Upper lobe of left lung (tissue), 6 donors: ENCODE measurements at places on chromosomes 16 and 17. TPM values are rescaled to one million over a fixed set of nuclear protein-coding genes. Genes with fewer than 3 reads are reported as not detected.

Gene KCNJ18
- total RNA-seq = not detected

DNA sequence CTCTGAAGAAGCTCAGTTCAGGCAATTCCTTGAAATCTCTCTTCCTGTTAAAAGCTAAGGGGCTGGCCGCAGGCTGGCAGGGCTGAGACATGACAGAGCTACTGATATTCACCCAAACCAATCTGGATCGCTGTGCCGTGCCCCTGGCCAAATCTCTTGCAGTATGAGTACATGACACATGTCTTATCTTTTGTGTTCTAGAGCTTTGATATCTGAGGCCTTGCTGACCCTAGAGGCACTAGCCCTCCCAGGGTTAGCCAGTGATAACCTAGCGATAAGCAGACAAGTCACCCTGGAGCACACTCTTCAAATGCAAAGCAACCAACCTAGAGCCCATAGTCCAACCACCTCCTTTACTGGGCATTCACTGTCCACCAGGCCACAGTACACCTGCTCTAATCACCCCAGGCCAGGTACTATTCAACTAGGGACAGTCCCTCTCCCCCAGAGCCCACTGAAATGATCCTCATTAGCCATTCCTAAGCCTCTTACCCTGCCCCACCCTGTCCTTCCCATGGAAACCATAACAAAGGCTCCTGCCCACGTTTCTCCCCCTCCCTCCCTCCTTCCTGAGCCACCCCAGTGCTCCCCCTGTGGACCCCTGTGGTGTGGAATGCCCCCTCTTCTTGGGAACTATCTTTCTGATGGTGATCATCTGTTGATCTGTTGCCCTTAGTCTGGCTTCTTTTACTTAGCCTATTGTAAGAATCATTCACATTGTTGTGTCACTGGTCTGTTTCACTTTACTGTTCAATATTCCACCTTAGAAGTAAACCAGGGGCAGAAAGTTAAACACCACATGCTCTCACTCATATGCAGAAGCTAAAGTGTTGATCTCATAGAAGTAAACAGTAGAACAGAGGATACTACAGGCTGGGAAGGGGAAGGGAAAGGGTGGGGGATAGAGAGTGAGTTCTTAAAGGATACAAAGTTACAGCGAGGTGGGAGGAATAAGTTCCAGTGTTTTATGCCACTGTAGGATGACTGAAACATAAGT, 52.5 kb downstream of the TEKT5 start:
- peak overlapping the region; percentile 54 for H3K27ac ChIP-seq
- peaks cover 6% of the 10 kb centered on the region for H3K4me1 ChIP-seq
- DNase-seq = no peak
- no peak overlapping the region for H3K4me3 ChIP-seq

- peak overlapping the region; percentile 88 for H3K4me3 ChIP-seq
- H3K36me3 ChIP-seq = no peaks in the 10 kb centered on the region
- H3K27me3 ChIP-seq = no peaks in the 10 kb centered on the region
- H3K27ac ChIP-seq = peak overlapping the region; percentile 88
- peaks cover 45% of the 10 kb centered on the region for H3K4me1 ChIP-seq
Observed at GRCh38 chr17:63446753-63447470, 806 bp upstream of the CYB561 start.

GRCh38 chr17:79824234-79824633, 15.0 kb downstream of the CBX4 start:
- no peak overlapping the region for H3K4me3 ChIP-seq
- H3K27ac ChIP-seq = no peak overlapping the region
- DNase-seq = no peak
- H3K36me3 ChIP-seq = no peaks in the 10 kb centered on the region
- H3K27me3 ChIP-seq = no peaks in the 10 kb centered on the region

GRCh38 chr16:704552-705380, 835 bp downstream of the FBXL16 start:
- peaks cover 10% of the 10 kb centered on the region for H3K4me1 ChIP-seq
- H3K36me3 ChIP-seq = no peaks in the 10 kb centered on the region
- no peak overlapping the region for H3K27ac ChIP-seq
- no peak overlapping the region for H3K4me3 ChIP-seq
- peaks cover 6% of the 10 kb centered on the region for H3K27me3 ChIP-seq

DNA sequence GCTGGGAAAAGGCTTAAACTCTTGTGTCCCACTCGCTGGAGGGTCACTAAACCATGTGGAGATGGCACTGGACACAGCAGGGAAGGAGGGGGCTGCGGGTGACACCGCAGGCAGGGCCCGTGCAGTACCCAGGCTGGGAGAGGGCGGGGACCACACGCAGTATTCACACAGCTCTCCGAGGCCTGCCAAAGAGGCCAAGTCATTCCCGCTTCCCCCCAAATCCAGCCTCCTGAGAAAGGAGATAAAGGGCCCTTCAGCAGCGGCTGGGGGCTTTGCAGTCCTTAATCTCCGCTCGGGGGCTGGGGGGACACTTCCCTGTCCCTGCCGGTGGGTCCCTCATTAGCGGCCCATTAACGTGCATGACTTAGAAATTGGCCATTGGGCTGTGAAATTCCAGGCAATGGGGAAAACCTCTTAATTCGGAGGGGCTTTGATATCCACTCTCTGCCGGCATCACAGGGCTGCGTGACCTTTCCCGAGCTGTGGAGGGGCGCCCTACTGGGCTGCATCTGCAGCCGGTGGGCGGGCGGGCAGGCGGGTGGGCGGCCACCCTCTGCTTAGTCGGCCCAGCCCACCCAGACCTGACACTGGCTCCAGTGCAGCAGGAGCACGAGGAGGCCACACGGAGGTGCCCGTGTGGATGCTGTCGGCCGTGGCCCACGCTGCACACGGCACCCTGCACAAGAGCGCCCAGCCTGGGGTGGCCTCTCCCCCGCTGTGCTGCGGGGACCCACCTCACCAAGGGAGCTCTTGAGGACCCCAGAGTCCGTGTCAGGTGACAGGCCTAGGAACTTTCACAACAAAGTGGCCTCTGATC, 2.6 kb upstream of the SLC38A8 start:
- peak; percentile 77 for DNase-seq
- peaks cover 22% of the 10 kb centered on the region for H3K36me3 ChIP-seq
- H3K27ac ChIP-seq = no peak overlapping the region
- no peaks in the 10 kb centered on the region for H3K27me3 ChIP-seq
- H3K4me1 ChIP-seq = peaks cover 7% of the 10 kb centered on the region
- no peak overlapping the region for H3K4me3 ChIP-seq

Gene CFAP119
- 21.4 TPM for total RNA-seq

- DNase-seq = no peak
- H3K4me3 ChIP-seq = no peak overlapping the region
- H3K36me3 ChIP-seq = no peaks in the 10 kb centered on the region
- H3K27me3 ChIP-seq = no peaks in the 10 kb centered on the region
- H3K4me1 ChIP-seq = peaks cover 10% of the 10 kb centered on the region
Observed at GRCh38 chr16:84041881-84042280, 714 bp downstream of the SLC38A8 start.

DNA sequence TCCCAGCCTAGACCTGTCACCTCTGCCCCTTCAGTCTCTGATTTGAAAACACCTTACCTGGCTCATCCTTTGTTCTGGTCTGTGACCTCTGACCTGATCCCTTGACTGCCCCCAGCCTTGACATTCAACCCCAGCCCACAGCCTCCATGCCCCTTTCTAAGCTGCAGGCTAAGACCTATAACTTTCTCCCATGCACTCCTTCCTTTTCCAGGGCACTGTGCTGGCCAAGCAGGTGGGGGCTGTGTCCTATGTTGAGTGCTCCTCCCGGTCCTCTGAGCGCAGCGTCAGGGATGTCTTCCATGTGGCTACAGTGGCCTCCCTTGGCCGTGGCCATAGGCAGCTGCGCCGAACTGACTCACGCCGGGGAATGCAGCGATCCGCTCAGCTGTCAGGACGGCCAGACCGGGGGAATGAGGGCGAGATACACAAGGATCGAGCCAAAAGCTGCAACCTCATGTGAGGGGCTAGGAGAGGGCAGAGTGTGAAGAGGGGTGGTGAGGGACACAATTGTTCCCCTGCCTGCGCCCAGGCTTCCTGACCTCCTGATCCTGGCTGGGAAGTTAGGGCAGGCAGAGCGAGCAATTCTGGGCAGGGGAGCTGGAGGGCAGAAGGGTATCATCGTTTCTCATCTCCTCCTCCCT, 3.3 kb downstream of the RND2 start:
- no peak overlapping the region for H3K4me3 ChIP-seq
- H3K27me3 ChIP-seq = no peaks in the 10 kb centered on the region
- no peak overlapping the region for H3K27ac ChIP-seq
- H3K4me1 ChIP-seq = no peaks in the 10 kb centered on the region

GRCh38 chr17:75269844-75270217, 1.2 kb downstream of the MIF4GD start:
- H3K27ac ChIP-seq = peak overlapping the region; percentile 97
- H3K27me3 ChIP-seq = no peaks in the 10 kb centered on the region
- H3K4me3 ChIP-seq = peak overlapping the region; percentile 97
- H3K36me3 ChIP-seq = peaks cover 25% of the 10 kb centered on the region

- no peaks in the 10 kb centered on the region for H3K27me3 ChIP-seq
- no peak overlapping the region for H3K4me3 ChIP-seq
- H3K27ac ChIP-seq = no peak overlapping the region
- no peak for DNase-seq
- peaks cover 6% of the 10 kb centered on the region for H3K4me1 ChIP-seq
- H3K36me3 ChIP-seq = peaks cover 36% of the 10 kb centered on the region
Observed at GRCh38 chr17:31527606-31528005, 136.1 kb downstream of the RAB11FIP4 start.

Gene TSPAN10
- 2.8 TPM for total RNA-seq

DNA sequence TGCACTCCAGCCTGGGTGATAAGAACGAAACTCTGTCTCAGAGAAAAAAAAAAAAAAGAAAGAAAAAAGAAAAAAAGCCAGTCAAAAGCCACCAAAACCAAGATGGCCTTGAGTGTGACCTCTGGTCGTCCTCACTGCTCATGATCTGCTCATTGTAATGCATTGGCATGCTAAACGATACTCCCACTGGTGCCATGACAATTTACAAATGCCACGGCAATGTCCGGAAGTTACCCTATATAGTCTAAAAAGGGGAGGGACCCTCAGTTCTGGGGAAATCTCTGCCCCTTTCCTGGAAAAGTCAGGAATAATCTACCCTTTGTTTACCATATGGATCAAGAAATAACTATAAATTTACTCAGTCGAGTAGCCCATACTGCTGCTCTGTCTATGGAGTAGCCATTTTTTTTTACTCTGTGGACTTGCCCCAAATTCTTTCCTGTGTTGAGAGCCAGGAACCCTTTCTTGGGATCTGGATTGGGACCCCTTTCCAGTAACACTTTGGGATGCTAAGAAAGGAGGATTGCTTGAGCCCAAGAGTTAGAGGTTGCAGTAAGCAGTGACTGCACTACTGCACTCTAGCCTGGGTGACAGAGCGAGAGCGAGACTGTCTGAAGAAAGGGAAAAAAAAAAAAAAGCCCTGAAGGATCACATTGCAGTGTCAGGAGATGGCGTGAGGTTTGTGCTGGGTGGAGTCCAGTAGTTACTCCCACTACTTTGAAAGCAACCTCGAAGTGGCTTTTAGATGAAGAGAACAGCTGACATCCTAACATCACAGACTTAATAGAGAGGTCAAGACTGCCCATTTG, 3.7 kb upstream of the TMEM231 start:
- no peaks in the 10 kb centered on the region for H3K27me3 ChIP-seq
- DNase-seq = no peak
- no peaks in the 10 kb centered on the region for H3K36me3 ChIP-seq
- peaks cover 11% of the 10 kb centered on the region for H3K4me1 ChIP-seq
- H3K27ac ChIP-seq = no peak overlapping the region
- H3K4me3 ChIP-seq = no peak overlapping the region

DNA sequence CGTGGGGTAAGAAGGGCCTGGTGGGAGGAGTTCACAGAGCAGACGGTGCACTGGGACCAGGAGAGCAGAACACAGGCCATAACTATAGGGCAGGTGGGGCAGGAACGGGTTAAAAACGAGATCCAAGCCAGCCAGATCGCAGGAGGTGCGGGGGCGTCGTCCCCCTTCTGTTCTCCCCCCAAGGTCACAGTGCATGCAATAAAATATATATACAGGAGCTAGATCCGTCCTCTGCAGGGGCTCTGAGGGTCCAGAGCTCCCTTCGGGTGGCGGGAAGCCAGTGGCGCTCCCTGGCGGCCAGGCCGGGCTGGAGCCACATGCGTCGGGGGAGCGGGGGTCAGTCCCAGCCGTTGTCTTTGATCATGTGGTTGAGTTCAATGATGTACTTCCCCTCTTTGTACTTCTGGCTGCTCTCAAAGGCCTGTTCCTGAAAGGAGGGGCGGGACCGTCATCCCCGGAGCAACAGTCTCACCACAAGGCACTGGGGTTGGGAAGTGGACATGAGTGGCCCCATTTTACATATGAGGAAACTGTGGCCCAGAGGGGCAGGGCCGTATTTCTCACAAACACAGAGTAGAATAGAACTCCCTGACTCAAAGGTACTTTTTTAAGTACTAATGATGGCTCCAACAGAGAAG, 768 bp upstream of the TBX6 start:
- peaks cover 4% of the 10 kb centered on the region for H3K36me3 ChIP-seq
- no peaks in the 10 kb centered on the region for H3K27me3 ChIP-seq
- peaks cover 48% of the 10 kb centered on the region for H3K4me1 ChIP-seq

Gene FOXJ1
- total RNA-seq = 86.6 TPM

GRCh38 chr17:42678951-42679491, 2.2 kb upstream of the PLEKHH3 start:
- no peaks in the 10 kb centered on the region for H3K36me3 ChIP-seq
- peaks cover 76% of the 10 kb centered on the region for H3K4me1 ChIP-seq
- peak overlapping the region; percentile 92 for H3K4me3 ChIP-seq
- peaks cover 9% of the 10 kb centered on the region for H3K27me3 ChIP-seq
- peak; percentile 39 for DNase-seq

DNA sequence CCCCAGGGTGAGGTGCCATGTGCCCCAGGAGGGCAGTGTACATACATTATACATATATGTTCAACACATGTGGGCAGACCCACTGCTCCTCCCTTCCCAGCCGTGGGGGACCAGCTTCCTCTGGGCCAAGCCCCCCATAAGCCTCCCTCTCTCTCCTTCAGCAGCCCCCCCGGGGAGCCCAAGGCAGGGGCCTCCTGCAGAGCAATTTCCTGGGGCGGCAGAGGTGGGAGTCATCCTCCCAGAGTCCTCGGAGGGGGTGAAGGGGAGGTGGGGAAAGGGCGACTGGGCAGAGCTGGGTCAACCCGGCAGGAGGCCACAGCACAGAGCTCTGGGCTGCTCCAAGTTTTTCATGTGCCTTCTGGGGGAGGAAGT, 235.1 kb downstream of the ZNF423 start:
- H3K4me1 ChIP-seq = peaks cover 9% of the 10 kb centered on the region
- no peaks in the 10 kb centered on the region for H3K27me3 ChIP-seq
- H3K27ac ChIP-seq = peak overlapping the region; percentile 38
- H3K36me3 ChIP-seq = no peaks in the 10 kb centered on the region

Gene CHD3
- 126 TPM for total RNA-seq

GRCh38 chr17:29633886-29634285, 11.2 kb upstream of the CORO6 start:
- no peak for DNase-seq
- no peak overlapping the region for H3K4me3 ChIP-seq
- H3K27me3 ChIP-seq = no peaks in the 10 kb centered on the region
- H3K27ac ChIP-seq = no peak overlapping the region

GRCh38 chr17:73643001-73643851, 1.0 kb downstream of the SDK2 start:
- no peak for DNase-seq
- peaks cover 11% of the 10 kb centered on the region for H3K27me3 ChIP-seq
- H3K36me3 ChIP-seq = no peaks in the 10 kb centered on the region
- peak overlapping the region; percentile 51 for H3K4me3 ChIP-seq
- no peak overlapping the region for H3K27ac ChIP-seq

Gene ZNF597
- 5.0 TPM for total RNA-seq

Gene ACSM2A
- not detected for total RNA-seq
